CD4-positive, alpha-beta T cell treated with Interleukin-12 subunit alpha and Interleukin-12 subunit beta, for 1 hour (primary cell): ENCODE measurements at places on chromosomes 4 and X.

GRCh38 chrX:103248553-103248952 is 6.4 kb downstream of the TCEAL8 start:
- peak; percentile 39 for DNase-seq

DNA sequence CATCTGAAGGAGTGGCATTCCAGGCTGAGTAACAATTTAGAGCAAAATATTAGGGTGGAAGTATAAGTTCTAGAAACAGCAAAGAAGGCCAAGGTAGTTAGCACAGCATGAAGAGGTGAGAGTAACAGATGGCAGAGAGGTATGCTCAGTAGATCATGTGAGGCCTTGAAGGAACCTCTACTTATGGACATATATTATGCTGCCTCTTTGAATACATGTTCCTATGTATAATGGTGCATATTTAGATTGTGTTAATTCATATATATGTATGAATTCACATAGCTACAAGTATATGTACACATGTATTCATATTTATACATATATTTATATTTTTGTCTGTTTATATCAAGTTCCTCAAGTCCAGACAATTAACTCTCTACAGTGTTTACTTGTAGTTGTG is 355.2 kb downstream of the KCTD8 start:
- no peak for DNase-seq

DNA sequence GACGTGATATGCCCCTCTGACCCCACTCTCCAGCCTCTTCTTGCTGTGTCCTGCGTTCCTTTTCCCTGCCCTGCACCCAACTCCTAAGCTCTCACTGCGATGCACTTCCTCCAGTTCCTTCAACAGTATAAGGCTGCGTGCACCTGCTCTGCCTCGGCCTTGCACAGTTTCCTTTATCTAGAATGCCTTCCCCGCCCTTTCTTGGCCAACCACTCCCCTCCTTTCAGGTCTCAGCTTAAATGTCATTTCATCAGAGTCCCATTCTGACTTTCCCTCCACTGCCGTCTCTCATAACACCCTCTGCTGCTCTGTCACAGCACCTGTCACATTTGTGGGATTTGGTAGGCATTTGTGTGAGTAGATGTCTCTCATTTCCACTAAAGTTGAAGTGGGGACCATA is 58.4 kb upstream of the NEIL3 start:
- no peak for DNase-seq

- peak; percentile 7 for DNase-seq
Observed at GRCh38 chr4:139419388-139419914, 34.5 kb upstream of the RAB33B start.

GRCh38 chrX:121356139-121356849 is 308.9 kb downstream of the GLUD2 start:
- no peak for DNase-seq

GRCh38 chrX:42117318-42117717 is 194.0 kb upstream of the CASK start:
- no peak for DNase-seq

DNA sequence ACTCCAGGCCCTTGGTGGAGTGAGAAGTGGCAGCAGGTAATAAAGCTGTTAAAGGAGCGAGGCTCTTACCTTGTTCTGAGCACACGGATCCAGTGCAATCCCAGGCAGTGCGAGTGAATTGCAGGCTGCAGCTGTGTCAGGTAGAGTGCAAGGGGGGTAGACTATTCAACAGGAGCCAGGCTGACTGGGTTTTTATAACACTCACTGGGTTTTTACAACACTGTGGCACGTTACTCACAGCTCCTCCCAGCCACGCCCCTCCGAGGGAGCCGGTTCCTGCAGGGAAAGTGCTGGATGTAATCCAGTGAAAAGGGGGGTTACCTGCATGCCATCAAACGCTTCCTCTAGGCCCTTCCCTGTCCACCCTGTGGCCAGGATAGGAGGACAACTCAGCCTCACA is 358 bp downstream of the FGFBP1 start:
- DNase-seq = no peak

DNA sequence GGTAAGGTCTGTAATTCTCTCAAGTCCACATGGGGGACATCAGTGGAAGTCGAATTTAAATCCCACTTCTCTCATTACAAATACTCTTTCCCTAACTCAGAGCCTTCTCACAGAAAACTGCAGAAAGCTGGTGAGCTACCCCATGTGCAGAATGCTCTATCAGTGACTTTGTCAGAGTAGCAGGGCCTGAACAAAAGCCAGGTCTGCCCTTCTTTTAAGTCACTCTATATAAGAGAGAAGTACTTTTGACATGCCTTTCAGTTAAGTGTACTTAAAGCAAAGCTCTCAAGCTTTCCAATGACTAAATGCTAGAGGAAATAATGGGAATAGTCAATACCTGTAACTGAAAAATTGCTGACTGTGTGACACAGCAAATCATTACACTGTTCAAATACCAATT is 323.1 kb downstream of the KCNIP4 start:
- DNase-seq = no peak

DNA sequence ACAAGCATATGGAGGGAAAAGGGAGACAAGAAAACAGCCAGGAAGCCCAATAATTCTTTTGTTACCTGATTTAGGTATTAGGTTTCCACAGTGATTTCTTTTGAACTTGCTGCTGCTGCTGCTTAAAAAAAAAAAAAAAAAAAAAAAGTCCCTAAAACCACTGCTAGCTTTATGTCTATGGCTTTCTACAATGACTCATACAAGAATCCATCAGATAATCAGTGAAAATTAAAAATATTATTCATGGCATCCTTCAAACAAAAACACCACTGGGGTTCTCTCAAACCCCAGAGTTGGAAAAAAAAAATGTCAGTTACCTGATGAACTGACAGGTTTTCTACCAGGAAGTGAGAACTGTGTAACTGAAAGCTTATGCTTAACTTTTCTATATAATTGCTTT is 14.3 kb downstream of the EPHA5 start:
- no peak for DNase-seq

- DNase-seq = peak; percentile 81
Observed at GRCh38 chrX:49165901-49166881, 3.6 kb downstream of the MAGIX start.

GRCh38 chrX:54030329-54030728 is 13.9 kb downstream of the PHF8 start:
- DNase-seq = no peak

GRCh38 chr4:156475322-156475721 is 496.3 kb downstream of the PDGFC start:
- DNase-seq = no peak

DNA sequence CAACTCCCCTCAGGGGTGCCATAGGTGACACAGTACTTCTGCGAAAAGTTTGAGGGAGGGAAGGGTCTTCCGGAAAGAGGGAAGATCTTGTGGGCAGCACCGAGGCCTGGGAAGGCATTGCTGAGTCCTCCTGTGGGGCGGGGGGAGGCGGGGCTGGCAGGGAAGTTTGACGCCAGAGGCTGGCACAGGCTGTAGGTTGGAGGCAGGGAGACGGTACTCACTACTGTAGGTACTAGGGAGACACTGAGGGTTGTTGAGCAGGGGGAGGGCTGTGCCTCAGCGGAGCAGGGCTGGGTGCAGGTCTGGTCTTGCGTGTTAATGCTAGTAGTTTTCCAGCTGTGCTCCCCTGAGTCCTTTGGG is 23.3 kb upstream of the PSAPL1 start:
- DNase-seq = no peak

DNA sequence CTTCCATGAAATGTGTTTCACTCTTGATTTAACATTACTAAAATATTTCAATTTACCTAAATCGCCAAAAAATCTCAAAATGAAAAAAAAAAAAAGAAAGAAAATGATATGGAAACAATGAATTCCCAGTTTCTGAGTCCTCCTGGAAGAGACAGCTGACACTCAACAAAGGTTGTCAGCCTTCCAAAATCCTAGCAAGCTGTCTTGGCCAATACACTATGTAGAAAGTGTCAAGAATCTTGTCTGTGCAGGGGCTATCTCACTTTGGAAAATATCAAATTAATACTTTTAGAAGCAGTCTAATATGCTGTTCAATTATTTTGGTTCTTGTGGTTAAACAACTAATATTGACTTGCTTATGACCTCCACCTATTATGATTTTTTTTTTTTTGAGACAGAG is 8.7 kb downstream of the DKK2 start:
- DNase-seq = no peak

- DNase-seq = no peak
Observed at GRCh38 chrX:127574829-127575228, 477.4 kb downstream of the ACTRT1 start.

DNA sequence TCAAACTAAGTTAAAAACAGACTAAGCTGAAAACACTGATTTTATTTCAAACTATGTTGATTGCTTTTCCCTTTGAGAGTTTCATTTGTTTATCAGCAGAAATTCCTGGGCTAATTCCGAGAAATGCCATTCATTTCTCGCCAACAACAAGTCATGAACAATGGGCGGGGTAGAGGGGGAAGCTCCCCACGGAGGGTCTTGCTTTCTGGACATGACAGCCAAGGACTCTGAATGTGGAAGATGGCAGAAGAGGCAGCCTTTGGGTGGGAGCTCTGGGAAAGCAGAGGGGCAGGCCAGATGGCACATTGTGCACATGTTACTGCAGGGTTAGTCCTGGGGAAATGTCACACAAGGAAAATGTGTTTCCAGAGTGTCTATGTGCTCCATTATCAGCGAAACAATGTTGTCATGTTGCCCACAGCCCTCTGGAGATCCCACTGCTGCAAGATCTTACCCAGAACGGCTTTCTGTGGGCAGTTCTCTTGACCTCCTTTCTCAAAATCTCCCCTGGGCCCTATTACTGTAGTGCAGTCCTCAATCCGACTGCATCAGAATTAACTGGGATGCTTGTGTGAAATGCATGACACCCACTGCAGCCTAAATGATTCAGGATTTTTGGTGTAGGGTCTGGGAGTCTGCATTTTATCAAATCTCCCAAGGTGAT is 45.0 kb downstream of the CHRDL1 start:
- DNase-seq = no peak

DNA sequence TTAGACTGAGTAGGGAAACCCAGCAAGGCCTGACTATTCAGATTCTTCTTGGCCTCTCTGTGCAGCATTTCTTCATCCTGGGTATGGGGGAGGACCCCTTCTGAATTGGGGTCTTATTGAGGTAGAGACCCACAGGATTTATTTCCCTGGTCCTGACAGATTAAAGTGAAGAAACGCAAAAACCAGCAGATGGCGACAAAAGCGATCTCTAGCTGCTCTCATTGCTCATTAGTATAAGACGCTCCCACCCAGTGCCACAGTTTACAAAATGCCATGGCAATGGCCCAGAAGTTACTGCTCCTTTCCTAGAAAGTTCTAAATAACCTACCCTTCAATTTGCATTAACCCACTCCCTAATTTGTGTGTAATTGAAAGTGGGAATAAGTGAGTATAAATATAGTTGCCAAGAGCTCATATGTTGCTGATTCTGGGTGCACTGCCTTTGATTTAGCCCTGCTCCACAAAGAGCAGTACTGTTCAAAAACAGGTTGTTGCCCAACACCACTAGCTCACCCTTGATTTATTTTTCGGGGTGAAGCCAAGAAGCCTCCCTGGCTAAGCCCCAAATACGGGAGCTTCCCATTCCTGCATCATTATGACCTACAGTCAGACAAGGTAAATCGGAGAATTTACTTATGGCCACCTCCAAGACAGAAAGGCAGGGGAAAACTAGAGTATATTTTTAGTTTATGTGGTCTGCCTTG is 3.7 kb upstream of the BEX4 start:
- peak; percentile 56 for DNase-seq

DNA sequence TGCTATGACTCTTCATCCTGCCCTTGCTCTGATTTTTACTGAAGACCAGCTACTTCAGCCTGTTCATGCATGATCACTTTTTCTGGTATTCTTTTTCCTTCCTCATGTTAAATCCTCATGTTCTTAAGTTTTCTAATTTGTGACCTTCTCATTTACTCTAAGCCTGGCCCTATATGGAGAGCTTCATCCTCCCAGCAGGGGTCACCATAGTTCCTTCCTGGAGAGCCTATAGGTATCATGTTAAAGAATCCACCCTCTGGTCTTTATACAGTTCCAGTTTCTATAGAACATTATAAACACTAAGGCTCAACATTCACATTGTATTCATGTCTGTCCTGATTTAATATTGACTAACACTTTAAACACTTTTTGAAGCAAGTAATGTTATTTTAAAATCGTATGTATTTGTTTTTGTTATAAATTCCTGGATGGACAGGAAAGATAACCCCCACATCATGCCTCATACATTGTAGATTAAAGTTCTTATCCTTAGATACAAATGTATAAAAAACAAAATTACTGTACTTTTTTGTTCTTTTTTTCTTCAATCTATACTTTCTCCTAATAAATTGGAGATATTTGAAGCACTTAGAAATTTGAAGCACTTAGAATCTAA is 53.8 kb upstream of the OTUD4 start:
- peak; percentile 58 for DNase-seq

GRCh38 chr4:4633431-4633830 is 91.6 kb upstream of the STX18 start:
- no peak for DNase-seq

DNA sequence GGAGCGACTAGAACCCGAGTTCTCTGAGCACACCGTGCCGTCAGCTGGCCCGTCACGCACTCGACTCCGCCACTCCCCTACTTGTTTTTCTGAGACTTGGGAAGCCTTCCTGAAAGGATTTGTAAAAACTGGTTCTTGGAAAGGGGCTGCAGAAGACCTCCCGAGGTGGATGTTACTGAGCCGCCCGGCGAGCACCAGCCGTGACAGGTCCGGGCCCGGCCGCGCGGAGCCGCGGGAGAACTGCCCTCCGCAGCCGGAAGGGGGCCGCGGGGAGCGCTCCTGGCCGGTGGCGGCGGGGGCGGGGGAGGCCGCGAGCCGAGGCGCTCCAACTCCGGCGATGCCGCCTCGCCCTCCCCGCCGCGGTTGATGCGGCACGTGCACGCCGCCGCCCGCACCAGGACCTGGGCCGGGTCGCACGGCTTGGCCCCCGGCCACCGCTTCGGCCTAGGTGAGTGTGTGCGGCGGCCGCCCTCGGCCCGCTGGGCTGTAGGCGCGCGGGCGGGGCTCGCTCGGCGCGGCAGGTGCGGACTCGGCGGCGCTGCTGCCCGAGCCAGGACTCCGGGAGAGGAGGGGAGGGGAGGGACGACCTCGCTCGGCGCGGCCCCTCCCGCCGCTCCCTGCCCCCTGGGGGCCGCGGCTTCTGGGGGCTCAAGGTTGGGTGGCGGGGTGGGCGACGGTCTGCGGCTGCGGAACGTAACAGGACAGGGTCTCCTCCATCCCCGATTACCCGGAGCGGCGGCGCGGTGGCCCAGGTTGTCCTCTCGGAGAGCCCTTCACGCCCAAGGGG is 1.7 kb downstream of the SPRY1 start:
- peak; percentile 62 for DNase-seq

DNA sequence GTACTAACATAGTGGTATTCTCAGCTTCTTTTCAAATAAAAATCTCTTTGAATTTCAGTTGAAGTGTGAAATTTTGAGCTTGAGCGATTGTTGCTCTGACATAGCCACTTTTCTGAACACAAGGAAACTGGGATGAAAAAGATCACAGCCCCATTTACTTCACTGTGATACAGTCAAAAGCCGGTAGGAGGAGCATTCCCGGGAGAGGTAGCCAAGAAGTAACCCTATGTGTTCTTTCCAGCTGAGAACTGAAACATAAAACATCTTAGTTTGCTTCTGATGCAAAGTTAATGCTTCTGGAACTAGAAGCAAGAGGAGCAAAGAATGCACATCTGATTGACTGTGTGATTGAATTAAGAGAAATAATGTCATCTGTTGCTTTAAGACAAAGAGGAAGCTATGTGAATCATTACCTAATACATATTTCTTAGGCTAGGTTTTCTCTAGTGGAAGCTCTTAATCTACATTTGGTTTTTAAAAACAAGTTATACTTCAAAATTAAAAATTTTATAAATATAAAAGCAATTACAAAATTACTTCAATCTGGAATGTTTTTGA is 88.3 kb upstream of the UNC5C start:
- no peak for DNase-seq

- DNase-seq = no peak
Observed at GRCh38 chrX:44621078-44621477, 78.4 kb upstream of the FUNDC1 start.

- no peak for DNase-seq
Observed at GRCh38 chrX:148929686-148930085, 429.3 kb downstream of the AFF2 start.
